ENCODE measurements at places on chromosomes 12 and 14.

GRCh38 chr14:99447739-99448138 is 32.9 kb downstream of the SETD3 start:
- DNase-seq, result no peak

DNA sequence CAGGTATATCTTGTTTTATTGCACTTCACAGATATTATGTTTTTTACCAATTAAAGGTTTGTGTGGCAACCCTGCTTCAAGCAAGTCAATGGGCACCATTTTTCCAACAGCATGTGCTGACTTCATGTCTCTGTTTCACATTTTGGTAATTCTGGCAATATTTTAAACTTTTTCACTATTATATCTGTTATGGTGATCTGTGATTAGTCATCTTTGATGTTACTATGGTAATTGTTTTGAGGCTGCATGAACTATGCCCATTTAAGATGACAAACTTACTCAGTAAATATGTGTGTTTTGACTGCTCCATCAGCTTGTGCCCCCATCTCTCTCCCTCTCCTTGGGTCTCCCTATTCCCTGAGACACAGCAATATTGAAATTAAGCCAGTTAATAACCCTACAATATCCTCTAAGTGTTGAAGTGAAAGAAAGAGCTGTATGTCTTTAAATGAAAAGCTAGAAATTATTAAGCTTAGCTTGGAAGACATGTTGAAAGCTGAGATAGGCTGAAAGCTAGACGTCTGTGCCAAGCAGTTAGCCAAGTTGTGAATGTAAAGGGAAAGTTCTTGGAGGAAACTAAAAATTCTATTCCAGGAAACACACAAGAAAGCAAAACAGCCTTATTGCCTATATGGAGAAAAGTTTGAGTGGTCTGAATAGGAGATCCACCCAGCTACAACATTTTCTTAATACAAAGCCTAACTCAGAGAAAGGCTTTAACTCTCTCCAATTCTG is 365.1 kb downstream of the ATP23 start:
- DNase-seq, result no peak

- no peak for DNase-seq
These were observed 72.6 kb upstream of the NCOR2 start for GRCh38 chr12:124640056-124640455.

DNA sequence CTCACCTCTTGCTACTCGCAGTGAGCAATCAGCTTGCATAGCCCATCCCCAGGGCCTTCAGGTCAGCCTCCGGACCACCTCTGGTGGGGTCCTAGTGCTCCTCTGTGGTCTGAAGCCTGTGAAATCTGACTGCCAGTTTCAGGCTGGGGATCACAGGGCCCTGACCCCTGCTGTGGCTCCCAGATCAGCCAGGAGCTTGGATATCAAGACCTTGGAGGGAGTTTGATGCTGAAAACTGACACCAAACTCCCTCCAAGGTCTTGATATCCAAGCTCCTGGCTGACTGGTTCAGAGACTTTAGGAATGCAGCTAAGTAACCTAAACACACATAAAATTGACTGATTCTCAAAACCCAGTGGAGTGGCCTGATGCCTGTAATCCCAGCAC is 19.8 kb upstream of the DHRS4 start:
- no peak for DNase-seq

GRCh38 chr12:98803468-98804209 is 158.5 kb downstream of the APAF1 start:
- DNase-seq, result no peak

DNA sequence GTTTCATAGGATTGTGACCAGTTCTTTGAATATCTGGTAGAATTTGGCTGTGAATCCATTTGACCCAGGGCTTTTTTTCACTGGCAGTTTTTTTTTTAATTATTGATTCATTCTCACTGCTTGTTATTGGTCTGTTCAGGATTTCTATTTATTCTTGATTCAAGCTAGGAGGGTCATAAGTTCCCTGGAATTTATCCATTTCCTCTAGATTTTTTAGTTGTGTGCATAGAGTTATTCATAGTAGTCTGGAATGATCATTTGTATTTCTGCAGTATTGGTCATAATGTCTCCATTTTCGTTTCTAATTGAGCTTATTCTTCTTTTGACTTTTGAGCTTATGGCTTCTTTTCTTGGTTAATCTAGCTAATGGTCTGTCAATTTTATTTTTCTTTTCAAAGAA is 291.6 kb downstream of the AKAP6 start:
- DNase-seq, result no peak

- no peak for DNase-seq
These were observed 20.7 kb downstream of the RBM19 start for GRCh38 chr12:113945174-113946173.

GRCh38 chr12:25001311-25001710 is 52.4 kb upstream of the BCAT1 start:
- DNase-seq, result no peak

DNA sequence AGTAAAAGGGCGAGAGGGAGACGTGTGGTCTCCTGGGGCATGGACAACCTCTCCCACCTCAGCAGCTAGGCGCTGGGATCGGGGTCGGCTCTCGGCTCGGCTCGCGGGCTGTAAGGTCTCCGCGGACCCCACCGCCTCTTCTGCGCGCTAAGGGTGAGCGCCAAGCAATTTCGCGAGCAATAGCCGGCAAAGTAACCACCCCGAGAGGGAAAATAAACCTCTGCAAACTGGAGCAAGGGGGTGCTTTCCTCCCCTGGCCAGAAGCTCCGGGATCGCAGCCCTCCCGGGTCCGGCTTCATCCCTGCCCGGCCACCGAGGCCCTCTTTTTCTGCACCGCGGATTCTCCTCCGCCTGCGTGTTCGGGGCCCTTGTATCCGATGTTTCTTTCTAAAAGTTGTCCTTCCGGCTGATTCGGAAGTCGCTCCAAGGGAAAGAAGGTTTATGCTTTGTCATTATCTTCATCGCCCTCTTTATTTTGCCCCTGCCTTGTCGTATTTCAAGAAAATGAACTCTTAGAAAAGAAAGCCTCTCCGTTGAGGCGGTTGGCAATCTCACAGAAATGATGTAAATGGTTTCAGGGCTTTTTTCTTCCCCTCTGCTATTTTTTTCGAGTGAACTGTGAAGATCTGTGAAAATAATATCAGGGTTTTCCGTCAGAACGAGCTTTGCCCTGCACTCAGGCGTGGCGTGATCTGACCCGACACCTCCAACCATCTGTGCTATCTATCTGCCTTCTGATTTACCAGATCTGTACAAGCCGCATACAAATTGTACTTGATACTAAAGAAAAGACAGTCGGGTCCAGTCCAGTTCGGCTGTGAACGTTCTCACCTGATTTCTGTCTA is 1.7 kb upstream of the SIX6 start:
- no peak for DNase-seq

DNA sequence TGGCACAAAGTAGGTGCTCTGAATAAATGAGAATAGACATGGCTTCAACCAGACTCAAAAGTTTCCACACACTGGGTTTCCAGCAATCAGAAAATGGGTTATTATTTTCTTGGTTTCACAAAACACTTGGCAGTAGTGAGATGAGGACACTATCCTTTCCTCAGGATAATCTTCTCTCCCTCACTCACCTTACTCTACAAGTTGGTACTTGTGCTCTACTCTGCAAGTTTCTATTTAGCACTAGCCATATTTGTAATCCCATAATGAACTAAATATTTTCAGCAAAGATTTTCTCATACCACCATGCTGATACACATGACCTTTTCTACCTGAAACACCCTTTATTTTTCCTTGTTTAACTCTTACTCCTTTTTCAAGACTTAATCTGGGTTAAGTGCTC is 137.7 kb downstream of the FOXA1 start:
- no peak for DNase-seq

- DNase-seq, result no peak
These were observed 225.4 kb downstream of the KLHL28 start for GRCh38 chr14:44736326-44736725.

- no peak for DNase-seq
These were observed 133.1 kb downstream of the SLC5A8 start for GRCh38 chr12:101076921-101077320.

DNA sequence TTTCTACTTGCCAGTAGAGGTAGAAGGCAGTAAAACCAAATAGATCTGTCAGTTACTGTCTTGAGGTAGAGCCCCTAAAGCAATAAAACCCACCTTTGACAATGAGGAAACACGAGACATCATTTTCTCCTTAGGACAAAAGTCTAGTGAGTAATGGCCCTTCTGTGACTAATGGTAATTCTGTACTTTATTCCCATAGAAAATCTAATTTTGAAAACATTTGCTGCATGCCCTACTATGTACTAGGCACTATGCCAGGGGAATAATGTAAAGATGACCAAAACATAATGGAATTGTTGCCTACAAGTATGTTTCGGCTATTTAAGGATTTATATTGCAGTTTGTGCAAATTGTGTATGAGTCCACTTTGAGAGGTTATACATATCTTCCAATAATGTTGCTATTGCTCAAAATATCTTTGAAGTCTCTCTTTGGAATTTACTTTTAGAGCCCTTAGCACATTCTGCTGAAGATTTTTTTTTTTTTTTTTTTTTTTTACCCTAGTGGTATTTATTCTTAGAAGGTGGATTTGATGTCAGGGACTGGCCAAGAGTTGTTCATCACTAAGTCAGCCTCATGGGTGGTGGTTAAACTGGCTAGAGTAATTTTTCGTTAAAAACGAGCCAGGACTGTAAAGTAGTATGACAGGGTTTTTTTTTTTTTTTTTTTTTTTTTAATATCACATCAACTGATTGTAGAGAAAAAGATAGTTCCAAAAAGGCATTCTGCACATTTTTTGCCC is 109.7 kb downstream of the CRADD start:
- DNase-seq, result no peak

DNA sequence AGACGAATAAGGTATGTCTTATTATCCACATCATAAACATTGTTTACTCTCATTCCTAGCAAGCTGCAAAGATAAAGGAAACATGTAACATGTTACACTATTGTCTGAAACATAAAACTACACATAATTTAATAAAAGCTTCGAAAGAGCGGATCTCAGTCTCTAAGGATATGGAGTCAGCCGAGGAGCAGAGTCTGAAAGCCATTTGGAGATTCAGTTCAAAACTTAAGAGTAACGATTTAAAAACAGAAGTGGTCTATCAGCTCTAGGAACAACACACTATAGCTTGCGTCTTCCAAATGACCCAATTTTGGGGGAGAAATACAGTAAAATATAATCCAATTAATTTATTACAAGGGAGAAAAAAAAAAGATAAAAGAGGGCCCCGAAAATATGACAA is 775 bp downstream of the NEMF start:
- no peak for DNase-seq

DNA sequence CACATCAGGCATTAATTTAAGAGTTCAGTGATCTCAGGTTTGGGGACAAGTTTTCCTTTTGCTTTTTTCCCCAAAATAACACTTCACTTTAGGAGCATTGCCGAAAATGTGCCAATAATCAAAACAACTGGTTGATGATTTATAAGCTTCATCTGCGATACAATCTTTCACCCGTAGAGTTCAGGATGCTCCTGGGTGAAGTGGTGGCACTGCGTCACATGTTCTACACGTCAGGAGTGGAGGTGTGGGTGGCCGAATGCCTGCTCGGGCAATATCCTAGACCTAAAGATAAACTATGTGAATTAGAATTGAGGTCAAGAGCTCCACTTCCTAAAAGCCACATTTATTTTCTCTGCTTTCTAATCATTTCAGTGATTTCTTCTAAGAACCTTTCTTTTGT is 70.9 kb upstream of the DICER1 start:
- no peak for DNase-seq

- DNase-seq, result no peak
These were observed 21.1 kb upstream of the KRT77 start for GRCh38 chr12:52724384-52724783.

- no peak for DNase-seq
These were observed 313.3 kb downstream of the TMEM121 start for GRCh38 chr14:105839425-105840265.

DNA sequence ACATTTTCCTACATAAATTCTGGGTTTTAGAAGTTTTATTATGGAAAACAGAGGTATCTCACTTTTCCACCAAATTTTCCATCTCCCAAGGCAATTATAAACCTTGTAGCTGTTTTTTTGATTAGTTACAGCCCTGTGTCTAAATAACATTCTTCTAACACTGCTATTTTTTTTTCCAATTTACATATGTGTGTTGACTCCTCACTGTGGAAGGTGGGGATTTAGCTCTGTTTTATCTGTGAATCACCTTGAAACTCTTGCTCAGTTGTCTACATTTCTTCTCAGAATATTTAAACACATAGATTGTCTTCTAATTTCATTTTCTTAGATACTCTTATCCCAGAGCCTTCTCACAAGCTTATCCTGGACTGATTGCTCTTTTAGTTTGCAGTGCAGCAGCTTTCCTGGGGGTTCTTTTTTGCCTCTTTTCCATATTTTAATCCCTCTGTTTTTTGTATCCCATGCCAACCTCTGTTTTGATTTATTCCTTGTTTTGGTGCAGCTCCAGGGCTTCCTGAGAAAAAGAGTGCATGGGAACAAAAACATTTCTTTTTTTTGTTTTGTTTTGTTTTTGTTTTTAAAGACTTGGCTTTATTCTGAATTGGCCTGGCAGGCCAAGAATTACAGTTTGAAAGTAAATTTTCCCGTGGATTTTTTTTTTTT is 36.7 kb downstream of the TBC1D15 start:
- DNase-seq, result no peak

GRCh38 chr14:75125617-75126016 is 1.2 kb downstream of the NEK9 start:
- DNase-seq, result no peak

- no peak for DNase-seq
These were observed 59.0 kb downstream of the CFAP54 start for GRCh38 chr12:96548384-96548783.

DNA sequence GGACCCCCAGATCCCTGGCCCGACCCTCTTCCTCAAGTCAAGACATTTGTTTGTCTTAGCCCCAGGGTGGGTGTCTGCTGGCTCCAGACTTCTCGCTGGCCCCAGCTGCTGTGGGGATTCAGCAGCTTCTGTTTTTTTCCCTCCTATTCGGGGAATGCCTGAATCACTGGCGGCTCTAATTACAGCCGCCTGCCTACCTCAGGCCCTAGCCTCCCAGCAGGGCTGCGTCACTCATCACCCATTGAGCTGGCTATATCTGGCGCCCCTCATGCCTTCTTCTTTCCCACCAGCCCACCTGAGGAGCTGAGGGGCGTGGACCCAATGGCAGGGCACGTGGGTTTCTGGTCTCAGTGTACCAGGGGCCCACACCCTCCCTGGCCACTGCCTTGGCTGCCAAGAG is 10.1 kb downstream of the KRT80 start:
- no peak for DNase-seq

DNA sequence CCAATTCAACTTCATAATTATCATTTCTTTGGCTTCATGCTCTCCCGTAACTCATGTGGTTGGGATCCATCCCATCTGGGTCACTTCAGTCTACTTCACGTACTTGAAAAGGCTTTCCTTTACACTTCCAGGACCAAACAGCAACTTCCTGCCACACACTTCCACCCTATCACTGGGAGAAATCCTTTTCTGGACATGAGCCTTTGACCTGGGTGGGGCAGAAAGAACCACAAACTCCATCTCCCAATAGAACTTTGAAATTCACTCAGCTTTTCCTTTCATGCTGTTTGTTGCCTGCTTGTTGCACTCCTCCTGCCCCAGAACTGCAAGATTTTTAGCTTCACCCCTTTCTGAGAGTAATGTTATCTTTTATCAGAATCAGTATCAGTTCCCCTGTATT is 18.4 kb upstream of the GALNT16 start:
- no peak for DNase-seq

GRCh38 chr12:117680312-117680711 is 288.5 kb downstream of the KSR2 start:
- no peak for DNase-seq

GRCh38 chr12:5560265-5560664 is 128.4 kb downstream of the NTF3 start:
- DNase-seq, result no peak

- DNase-seq, result no peak
These were observed 905.4 kb downstream of the SLC16A7 start for GRCh38 chr12:60501124-60501729.
